ENCODE measurements at places on chromosomes 6 and 20. TPM values are rescaled to one million over a fixed set of nuclear protein-coding genes. Genes with fewer than 3 reads are reported as not detected.

The SLC17A9 gene
- polyA plus RNA-seq = 138 TPM

The TOX2 gene
- 2.7 TPM for polyA plus RNA-seq

The NKAIN2 gene
- not detected for polyA plus RNA-seq

The SLC13A3 gene
- polyA plus RNA-seq = 7.9 TPM

The FRS3 gene
- polyA plus RNA-seq = 1.4 TPM
